ENCODE measurements at places on chromosomes 12 and 14. TPM values are rescaled to one million over a fixed set of nuclear protein-coding genes. Genes with fewer than 3 reads are reported as not detected.

GRCh38 chr14:75941030-75941429, 40.8 kb downstream of the TGFB3 start:
- DNase-seq = no peak

DNA sequence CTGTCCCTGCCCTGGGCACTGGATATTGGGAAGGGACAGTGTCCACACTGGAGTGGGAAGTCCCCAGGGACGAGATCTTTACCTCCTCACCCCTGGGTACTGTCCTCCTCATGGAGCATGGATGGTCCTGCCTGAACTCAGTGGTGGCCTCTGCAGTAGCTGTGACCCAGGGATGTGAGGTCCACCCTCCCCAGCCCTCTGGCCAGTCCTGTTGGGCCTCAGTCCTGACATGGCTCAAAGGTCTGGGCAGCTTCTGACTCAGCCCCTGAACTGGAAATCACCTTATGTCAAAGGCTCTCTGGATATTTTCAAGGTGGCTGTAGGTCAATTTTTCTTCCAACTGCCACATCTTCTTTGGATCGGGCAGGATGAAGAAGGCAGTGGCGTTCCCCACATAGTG, 24.4 kb downstream of the SERPINA1 start:
- DNase-seq = no peak

GRCh38 chr12:7352661-7353060, 48.8 kb downstream of the ACSM4 start:
- DNase-seq = no peak

- DNase-seq = no peak
Measured at GRCh38 chr14:72625689-72626088, 268.2 kb downstream of the DPF3 start.

GRCh38 chr14:60353420-60353819, 104.4 kb downstream of the PPM1A start:
- no peak for DNase-seq

GRCh38 chr12:82300611-82301010, 57.6 kb downstream of the CCDC59 start:
- no peak for DNase-seq

DNA sequence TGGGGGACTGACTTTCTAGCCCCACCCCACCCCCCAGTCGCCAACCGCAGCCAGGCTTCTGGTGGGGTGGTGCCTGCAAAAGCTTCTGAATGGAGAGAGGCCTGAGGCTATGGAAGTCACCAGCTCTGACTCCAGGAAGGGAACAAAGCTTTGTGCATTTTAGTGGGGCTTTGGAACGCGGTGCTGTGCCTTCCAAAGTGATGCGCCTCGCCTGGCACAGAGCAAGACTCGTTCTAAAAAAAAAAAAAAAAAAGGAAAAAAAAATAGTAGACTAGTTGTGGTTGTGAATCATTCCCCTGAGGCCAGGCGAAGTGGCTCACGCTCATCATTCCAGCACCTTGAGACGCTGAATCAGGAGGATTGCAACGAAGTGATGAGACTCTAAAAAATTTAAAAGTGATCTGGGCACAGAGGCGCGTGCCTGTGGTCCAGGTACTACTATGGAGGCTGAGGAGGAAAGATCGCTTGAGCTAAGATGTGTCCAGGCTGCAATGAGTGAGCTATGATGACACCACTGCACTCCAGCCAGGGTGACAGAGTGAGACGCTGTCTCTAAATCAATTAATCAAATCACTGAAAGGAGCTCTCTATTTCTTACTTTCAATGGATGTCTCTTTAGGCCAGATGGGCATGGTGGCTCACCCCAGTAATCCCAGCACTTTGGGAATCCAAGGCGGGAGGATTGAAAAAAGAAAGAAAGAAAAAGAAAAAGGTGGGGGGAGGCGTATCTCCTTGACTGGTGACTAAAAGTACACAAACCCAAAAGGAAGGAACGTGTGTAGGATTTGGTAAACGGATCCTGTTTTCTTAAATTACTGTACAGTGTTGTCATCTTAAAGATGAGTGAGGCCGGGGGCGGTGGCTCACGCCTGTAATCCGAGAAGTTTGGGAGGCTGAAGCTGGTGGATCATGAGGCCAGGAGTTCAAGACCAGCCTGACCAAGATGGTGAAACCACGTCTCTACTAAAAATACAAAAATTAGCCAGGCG, 259.6 kb upstream of the ALG10B start:
- DNase-seq = no peak

GRCh38 chr12:31471051-31471450, 119.9 kb downstream of the DENND5B start:
- DNase-seq = no peak

GRCh38 chr12:90090929-90091651, 382.5 kb upstream of the ATP2B1 start:
- no peak for DNase-seq

DNA sequence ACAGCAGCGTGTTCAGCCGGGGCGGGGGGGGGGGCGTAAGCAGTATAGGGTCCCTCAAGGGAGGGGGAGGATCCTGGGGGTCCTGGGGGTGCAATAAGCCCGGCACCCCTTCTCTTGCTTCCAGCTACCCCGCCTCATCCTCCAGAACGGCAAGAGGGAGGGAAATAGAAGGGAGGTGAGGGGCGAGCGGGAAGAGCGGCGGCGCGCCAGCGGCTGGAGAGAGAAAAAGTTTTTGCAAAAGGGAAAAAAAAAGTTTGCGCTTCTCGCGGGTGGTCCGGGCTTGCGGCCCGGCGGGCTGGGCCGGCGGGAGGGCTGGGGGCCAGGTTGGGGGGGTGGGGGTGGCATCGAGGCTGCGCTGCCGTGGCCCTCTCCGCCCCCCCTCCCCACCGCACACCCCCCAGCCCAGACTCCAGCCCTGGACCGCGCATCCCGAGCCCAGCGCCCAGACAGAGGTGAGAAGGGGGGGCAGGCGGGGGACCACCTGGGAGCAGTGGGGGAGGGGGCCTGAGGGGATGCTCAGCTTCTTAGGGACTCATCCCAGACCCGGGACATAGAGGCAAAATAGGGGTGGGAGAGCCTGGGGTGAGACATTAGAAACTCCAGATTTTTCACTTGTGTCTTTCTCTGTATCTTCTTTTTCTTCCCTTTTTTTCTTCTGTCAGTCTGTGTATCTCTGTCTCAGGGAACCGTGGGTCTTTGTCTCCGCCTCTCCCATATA, at the start of gene GLI1:
Gene GLI1 (plus strand): TSS at position 36 of the 718 bp plus-strand sequence. CDS start 3,907 bp downstream, outside the sequence.
- DNase-seq = no peak

GRCh38 chr12:103373088-103373523, 122.7 kb downstream of the C12orf42 start:
- no peak for DNase-seq

DNA sequence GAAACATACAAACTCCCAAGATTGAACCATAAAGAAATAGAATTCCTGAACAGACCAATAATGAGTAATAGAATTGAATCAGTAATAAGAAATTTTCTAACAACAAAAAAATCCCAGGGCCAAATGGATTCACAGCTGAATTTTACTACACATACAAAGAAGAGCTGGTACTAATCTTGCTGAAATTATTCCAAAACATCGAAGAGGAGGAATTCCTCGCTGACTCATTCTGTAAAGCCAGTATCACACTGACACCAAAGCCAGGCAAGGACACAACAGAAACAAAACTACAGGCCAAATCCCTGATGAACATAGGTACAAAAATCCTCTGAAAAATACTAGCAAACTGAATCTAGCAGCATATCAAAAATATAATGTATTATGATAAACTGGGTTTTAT, 367.8 kb upstream of the CLEC14A start:
- no peak for DNase-seq

Gene SYNE3
- 9.9 TPM for total RNA-seq

Gene CCDC198
- not detected for total RNA-seq

Gene PRB4
- total RNA-seq = not detected

Gene CACNA2D4
- total RNA-seq = 0.50 TPM

Gene GALNT9
- total RNA-seq = not detected

Gene RPS6KL1
- 22.8 TPM for total RNA-seq

Gene SLC39A2
- not detected for total RNA-seq

Gene AMN
- not detected for total RNA-seq

Gene DPPA3
- not detected for total RNA-seq
